ENCODE measurements at places on chromosomes 6 and 20.

DNA sequence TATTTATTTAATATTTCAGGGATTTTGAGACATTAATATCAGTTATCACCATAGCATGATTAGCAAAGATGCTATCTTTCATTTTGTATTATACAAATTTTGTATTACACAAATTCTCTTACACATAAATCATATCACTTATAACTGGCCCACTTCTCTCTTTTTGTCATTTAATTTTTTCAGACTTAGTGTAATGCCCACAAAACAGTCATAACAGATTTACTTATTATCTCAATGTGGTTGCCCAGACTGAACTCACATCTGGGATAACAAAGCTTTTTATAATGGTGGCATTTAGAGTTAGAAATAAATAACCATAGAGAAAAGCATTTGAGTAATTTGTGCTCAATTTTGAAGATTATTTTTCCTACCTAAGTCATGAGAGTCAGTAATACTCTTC lies 148.3 kb downstream of the TFAP2B start:
- no peak for DNase-seq

DNA sequence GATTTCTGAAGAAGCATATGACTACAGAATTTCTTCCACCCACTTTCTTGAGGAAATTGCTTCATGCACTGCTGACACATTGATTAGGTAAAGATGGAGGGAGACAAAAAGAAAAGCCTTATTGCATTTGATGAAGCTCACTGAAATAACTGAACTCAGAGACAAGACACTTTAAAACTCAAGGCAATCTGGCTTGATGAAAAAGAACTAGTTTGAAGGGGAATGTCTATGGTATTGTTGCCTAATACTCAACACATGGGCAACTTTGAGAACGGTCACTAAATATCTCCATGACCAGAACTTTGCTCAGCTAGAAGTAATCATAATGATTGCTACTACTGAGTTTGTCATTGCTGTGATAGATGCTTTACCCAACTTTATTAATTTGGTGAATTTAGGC lies 38.1 kb downstream of the HTR1B start:
- no peak for DNase-seq

- DNase-seq = no peak
Observed at GRCh38 chr6:138290423-138290962, 72.2 kb upstream of the PBOV1 start.

- no peak for DNase-seq
Observed at GRCh38 chr20:58480551-58481336, 34.5 kb downstream of the APCDD1L start.

- no peak for DNase-seq
Observed at GRCh38 chr6:25652007-25652515, at the start of gene SCGN. Gene SCGN, plus strand, starts transcription at chr6:25652215. Its CDS starts 189 bp downstream, at chr6:25652404.

GRCh38 chr6:73734832-73735453 lies 38.9 kb downstream of the CD109 start:
- DNase-seq = no peak

GRCh38 chr6:16781348-16782169 lies 20.3 kb upstream of the ATXN1 start:
- DNase-seq = no peak

GRCh38 chr6:131282365-131282764 lies 147.1 kb downstream of the AKAP7 start:
- no peak for DNase-seq

DNA sequence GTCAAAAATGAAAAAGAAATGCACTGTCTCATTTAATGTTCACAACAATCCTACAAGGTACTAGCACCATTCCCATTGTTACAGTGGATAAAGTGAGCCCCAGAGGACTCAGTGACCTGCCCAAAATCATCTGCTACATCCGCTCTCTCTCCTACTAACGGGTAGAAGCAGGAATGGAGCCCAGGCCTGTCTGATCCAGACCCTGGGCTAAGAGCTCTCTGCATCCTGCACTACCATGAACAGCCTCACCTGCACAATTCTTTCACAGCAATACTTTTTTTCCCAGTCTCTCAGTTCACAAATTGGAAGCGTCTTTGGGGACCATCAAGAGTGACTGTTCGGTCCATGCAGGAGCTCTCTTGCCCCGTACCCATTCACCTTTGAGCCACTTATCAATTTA lies 31.2 kb downstream of the ATP9A start:
- no peak for DNase-seq

DNA sequence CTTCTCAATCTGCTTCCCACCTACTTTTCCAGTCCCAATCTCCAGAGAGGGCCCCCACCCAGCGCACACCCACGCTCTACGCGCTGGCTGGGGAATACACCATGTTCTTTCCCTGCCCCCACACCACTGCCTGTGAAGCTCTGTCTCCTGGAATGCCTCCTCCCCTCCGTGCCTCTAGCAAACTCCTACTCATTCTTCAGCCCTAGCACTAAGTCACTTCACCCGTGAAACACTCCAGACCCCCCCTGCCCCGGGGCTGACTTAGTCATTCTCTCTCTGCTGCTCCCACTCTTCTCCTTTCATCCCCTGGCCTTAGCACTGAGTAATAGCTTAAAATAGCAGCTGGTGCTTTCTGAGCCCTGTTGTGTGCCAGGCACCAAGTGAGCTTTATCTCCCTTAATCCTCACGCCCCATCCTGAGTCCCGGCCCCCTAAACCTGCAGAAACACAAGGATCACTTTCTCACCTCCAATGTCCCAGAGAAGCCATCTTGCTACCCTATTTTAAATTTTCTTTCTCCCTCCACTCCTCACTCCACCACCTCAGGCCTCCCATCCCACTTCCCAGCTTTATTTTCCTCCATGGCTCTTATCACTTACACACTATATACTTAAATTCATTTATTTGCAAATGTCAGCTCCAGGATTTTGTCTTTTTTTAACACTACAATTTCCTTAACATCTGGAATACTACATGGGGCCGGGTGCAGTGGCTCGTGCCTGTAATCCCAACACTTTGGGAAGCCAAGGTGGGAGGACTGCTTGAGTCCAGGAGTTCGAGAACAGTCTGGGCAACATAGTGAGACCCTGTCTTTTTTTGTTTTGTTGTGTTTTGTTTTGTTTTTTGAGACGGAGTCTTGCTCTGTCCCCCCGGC lies 6.3 kb upstream of the PARD6B start:
- DNase-seq = peak; percentile 82

- no peak for DNase-seq
Observed at GRCh38 chr6:158487495-158487894, 72.4 kb upstream of the TMEM181 start.

DNA sequence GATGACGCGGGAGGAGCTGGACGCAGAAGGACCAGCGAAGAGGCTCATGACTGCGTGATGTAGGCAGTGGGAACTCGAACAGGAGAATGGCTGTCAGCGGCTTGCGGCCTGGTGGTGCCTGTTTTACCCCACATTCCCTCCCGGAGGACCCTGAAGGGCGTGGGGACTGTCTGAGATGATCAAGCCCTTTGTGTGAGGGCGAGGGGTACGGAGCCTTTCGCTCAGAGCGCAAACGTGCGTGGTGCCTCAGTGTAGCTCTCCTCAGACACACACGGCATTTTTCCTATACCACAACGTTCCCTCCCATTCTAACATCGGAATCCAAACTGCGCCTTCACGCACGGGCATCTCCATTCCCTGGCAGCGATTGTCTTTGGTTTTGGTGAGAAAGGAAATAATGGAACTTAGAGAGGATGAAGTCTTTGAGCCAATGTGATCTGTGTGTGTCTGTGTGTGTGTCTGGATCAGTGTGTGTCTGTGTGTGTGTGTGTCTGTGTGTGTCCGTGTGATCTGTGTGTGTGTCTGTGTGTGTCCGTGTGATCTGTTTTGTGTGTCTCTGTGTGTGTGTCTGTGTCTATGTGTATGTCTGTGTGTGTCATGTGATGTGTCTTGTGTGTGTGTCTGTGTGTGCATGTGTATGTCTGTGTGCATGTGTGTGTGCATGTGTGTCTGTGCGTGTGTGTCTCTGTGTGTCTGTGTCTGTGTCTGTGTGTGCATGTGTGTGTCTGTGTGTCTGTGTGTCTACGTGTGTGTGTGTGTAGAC lies 5.3 kb downstream of the PTK6 start:
- no peak for DNase-seq

GRCh38 chr20:56433221-56433879 lies 21.3 kb downstream of the CASS4 start:
- DNase-seq = no peak

DNA sequence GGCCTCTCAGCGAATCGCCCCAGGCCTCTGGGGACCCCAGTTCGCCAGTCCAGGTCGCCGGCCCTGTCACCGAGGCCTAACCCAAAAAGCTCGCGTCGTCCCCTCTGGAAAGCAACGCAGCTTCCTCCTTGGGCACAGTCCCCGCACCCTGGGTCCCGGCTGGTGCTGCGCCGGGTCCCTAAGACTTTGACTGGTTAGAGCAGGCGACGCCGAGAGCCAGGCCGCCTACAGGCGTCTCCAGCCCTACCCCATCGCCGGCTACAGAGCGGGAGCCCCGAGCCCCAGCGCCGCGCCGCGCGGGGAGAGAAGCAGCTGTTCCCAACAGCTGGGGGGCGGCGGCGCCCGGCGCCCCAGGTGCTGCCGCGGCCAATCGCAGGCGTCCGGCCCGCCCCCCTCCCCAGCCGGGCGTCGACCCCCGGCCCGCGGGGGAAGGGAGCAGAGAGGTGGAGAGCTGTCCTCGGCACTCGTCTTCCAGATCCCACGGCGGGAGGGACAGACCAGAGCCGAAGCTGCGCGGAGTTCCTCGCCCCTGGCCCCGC lies 540 bp upstream of the RBM24 start:
- DNase-seq = no peak

- no peak for DNase-seq
Observed at GRCh38 chr6:66926060-66926459, 1219.0 kb upstream of the EYS start.

DNA sequence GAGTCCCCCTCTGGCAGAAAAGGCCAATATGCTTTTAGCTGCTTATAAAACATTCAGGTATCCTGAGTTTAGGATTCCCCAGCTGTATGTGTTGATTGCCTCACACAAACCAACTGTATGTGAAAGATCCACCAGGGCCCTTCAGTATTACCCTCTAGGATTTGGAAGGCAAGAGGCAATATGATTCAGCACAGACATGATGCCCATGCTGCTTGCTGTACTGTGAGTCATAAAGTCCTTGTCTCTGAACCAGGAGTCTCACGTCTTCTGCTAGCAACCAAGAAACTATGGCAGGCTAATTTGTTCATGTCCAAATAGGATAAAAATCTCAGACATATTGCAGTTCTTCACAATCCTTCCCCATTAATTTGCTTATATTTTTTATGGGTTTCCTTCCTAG lies 789.2 kb upstream of the SLC35B3 start:
- DNase-seq = no peak

DNA sequence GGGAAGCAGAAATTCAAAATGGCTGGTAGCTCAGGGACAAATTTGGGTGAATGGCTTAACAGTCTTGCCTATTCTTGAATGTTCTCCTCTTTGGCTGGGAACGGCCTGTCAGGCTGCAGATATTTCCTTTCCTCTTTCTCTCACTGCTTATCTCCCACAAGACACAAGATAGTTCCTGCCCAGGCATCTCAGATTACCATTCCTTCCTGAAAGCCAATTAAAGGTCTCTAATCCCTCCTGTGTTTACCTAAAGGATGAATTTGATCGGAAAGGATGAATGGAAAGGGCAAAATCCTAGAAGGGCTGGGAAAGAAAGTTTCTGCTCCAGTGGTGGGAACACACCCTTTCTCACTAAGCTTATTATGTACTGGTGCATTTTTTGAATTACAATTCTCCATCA lies 95.9 kb upstream of the JAG1 start:
- DNase-seq = no peak

DNA sequence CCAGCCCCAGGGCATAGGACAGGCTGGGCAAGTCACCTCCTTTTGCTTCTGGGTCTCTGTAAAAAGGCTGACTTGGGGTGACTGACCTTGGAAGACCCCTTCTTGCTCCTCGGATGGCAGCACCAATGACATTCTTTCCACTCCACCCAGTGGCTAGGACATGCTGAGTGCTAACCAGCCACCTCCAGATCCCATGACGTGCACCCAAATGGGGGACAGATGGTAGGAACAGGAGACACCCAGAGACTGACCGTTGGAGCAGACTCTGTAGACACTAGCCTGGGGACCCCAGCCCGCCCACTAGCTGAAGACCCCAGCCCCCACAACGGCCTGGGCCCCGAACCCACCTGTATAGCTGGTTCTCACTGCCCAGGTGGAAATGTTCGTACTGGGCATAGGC lies 38.3 kb downstream of the ANGPT4 start:
- DNase-seq = no peak

DNA sequence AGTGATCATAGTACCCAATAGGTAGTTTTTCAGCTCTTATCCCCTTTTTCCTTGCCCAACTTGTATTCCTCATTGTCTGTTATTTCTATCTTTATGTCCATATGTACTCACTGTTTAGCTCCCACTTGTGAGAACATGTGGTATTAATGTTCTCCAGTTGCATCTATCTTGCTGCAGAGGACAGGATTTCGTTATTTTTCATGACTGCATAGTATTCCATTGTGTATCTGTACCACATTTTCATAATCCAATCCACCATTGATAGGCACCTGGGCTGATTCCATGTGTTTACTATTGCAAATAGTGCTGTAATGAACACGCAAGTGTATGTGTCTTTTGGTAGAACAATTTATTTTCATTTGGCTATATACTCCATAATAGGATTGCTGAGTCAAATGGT lies 819.5 kb upstream of the ADGRB3 start:
- DNase-seq = no peak

DNA sequence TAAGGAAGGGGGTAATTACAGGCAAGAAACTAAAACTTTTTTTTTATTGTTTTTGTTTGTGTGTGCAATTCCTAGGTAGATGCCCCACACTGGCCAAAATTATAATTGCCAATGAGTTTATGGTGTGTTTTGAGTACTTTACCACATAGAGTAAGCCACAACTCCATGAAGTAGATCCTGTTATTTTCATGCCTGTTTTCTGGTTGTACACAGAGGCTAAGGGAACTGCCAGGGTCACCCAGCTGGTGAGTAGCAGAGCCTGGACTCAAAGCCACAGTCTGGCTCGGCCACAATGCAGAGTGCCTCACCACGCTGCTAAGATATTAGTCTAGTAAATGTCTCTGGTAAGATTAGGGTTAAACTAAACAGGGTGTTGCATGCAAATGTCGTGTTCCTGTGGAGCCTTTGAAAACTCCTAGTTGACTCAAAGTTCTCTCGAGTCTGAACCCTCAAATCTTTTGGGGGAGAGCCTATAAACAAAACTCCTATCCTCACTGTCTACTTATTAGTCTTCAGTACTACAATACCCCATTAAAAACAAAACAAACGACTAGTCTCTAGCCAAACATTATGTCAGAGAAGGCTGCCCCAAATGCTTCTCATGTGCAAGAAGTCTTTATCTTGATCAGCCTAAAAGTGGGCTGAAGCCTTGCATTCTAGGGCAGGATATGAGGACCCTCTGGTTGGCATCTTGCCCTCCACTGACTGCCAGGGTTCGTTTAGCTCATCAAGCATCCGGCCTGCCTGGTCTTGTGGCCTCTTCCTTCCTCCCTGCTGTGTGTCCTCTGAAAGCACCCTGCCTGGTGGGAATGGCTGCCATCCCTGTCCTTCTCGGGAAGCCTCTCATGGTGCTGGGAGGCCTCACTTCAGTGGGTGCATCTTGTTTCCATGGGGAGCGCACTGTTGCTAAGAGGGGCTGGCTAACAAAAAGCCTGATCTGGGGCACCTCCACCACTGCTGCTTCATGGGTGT lies 4.2 kb downstream of the DUSP22 start:
- no peak for DNase-seq

All from stimulated activated CD4-positive, alpha-beta T cell treated with anti-CD3 and anti-CD28 coated beads, Interleukin-15, amount 100 ng/mL, for 48 hours (primary cell).